ENCODE measurements at places on chromosomes 13 and 19.

DNA sequence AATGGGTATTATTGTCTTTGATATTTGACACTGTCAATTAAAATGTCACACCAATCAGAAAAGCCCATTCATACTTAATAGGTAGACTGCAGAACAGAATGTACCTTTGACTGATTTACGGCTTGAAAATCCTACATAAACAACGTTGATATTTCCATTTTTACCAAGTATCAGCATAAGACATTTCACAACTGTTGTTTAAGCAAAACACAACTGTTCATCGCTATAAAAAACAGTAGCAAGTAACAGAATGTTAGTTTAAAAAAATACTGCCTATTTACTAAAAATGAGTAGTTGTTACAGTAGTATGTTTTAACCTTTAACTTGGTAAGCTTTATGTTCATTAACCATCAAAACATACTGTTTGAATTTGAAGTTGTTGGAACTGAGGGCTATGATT is 1096.6 kb downstream of the PCDH17 start:
- DNase-seq, result no peak

- no peak for DNase-seq
Observed at GRCh38 chr13:40024967-40025714, 369.7 kb downstream of the COG6 start.

DNA sequence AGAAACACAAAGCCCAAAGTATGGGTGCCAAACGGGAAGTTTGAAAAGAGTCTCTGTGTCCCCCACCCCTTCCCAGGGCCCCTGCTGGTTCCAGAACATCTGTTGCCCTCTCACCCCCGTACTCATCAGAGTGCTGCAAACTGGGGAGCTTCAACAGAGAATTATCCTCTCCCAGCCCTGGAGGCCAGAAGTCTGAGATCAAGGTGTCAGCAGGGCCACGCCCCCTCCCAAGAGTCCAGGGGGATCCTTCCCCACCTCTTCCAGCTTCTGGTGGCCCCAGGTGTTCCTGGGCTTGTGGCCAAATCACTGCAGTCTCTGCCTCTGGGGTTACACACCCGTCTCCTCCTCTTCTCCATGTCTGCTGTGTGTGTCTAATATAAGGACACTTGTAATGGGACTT is 183.4 kb downstream of the PTPRS start:
- DNase-seq, result no peak

GRCh38 chr13:42218576-42218975 is 53.4 kb upstream of the AKAP11 start:
- no peak for DNase-seq

- no peak for DNase-seq
Observed at GRCh38 chr19:16117594-16118033, 5.9 kb downstream of the RAB8A start.

DNA sequence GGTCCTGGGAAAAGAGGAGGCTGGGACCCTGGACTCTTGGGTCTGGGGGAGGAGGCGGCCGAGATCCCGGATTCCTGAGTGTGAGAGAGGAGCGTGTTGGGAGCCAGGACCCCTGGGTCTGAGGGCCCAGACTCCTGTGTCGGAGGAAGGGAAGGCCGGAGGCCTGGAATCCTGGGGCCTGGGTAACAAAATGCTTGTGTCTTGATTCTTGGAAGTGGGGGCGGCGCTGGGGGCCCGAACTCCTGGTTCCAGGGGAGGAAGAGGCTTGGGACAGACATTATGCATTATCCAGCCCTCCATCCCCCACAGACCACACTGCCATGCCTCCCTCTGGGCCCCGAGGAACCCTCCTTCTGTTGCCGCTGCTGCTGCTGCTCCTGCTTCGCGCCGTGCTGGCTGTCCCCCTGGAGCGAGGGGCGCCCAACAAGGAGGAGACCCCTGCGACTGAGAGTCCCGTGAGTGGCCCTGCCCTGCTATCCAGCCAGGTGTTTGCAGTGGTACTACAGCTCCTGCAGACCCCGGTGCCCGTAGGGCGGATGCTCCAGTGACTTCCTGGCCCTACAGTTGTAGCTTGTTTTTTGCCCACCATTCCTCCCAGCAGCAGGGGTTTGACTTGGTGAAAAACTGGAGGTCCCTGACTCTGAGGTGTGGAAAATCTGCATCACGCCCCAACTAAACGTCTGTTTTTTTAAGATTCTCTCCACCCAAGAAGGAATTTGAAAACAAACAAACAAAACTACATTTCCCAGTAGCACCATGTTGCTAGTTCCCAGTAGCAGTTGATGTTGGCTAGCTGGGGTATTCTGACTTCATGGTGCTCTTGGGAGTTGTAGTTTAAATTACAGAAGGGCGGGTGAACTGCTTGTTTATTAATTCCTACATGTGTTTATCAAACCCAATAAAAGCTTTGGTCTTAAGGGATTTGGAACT is 630 bp downstream of the NUCB1 start:
- DNase-seq, result no peak

GRCh38 chr19:49881672-49882394 is 4.3 kb downstream of the TBC1D17 start:
- DNase-seq, result no peak

GRCh38 chr13:100675661-100676129 is 1.1 kb upstream of the TMTC4 start:
- DNase-seq, result no peak

- DNase-seq, result no peak
Observed at GRCh38 chr13:37450276-37450675, 148.3 kb downstream of the POSTN start.

DNA sequence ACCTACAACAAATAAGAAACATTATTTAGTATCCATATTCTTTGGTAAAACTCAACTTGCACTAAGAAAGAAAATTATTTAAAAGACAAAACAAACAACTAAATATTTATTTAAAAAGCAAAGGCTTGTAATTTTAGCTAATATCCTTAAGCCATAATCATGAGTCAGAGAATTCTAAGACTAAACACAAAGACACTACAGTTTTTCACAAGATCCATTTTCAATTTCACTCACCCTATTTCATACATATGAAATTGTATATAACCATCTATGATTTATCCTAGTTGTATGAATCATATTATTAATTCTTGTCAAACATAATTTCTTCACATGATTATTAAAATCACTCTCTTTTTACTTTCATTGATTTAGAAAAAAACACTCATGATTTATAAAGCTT is 64.3 kb downstream of the MICU2 start:
- no peak for DNase-seq
